ENCODE measurements at places on chromosomes 6 and 20.
A peak's percentile ranks its signal among the peaks of the same experiment; 100 is the strongest.

GRCh38 chr20:45629496-45630100, at the start of gene WFDC10A:
Gene WFDC10A, plus strand, starts transcription at chr20:45629739. Its CDS starts 75 bp downstream, at chr20:45629814.
- DNase-seq = peak; percentile 77

GRCh38 chr20:45998761-45999160, 9.9 kb upstream of the MMP9 start:
- no peak for DNase-seq

GRCh38 chr6:25239498-25239897, 39.7 kb upstream of the CARMIL1 start:
- DNase-seq = no peak

DNA sequence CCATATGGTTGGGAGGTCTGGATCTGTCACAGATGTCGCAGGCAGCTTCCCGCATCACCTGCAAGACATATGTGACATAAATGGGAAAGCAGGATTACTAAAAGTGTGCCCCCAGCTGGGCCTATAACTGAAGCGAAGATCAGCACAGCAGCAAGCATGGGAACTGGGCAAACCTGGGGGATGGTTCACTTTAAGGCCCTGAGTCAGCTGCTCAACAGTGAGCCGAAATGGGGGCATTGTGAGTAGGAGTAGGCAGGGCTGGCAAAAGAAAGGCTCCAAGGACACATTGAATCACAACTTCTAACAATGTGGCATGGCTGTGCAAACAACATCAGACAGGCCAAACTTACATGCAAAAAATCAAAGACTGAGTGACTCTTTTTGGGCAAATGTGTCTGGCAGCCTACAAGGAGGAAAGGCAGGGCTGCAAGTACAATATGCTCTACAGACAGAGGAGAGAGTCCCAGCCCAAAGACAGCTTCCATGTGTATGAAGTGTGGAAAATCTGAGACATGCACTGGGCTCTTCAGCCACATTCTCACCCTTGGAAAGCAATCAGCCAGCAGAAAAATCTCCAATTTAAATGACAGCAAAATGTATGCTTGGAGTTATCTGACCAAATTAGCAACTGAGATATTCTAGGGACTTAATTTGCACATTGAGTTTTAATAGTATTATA, 531.0 kb upstream of the MMS22L start:
- no peak for DNase-seq

- no peak for DNase-seq
Observed at GRCh38 chr20:48747840-48748414, 79.9 kb downstream of the PREX1 start.

GRCh38 chr6:155117256-155117655, 122.1 kb downstream of the TIAM2 start:
- peak; percentile 74 for DNase-seq

DNA sequence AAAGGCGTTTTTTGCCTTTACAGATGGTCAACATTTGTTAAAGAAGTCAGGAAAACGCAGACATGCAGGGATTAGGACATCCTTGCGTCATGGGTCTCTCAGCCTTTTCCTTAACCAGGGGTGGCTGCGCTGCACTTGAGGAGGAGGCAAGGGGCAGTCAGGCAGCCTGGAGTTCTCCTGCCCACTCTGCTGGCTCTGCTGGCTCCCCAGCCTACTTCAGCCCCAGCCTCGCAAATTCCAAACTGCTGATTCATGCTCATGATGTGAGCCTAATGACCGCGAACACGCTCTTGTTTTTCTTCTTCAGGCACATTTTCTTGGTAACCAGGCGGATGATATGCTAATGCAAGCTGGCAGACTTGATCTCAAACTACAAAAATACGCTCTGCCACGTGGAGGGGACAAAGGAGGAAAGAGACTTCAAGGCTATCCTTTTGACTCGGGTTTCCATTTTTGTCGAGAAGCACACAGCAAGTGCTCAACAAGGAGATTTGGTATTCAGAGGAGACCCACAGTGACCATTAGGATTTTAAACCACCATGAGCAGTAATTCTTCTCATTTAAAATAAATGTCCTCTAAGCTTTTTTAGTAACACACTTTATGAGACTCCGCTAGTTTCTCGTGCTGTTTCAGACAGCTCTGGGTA, 290.3 kb upstream of the STXBP5 start:
- peak; percentile 99 for DNase-seq

- DNase-seq = no peak
Observed at GRCh38 chr20:37940858-37941257, 37.9 kb downstream of the VSTM2L start.

GRCh38 chr20:58261660-58262059, 33.2 kb upstream of the ANKRD60 start:
- DNase-seq = no peak

- peak; percentile 24 for DNase-seq
Observed at GRCh38 chr6:34331371-34332050, 61.0 kb downstream of the NUDT3 start.

GRCh38 chr6:38018755-38019165, 199.2 kb downstream of the ZFAND3 start:
- no peak for DNase-seq

- DNase-seq = no peak
Observed at GRCh38 chr6:35024551-35025054, 116.5 kb downstream of the TCP11 start.

DNA sequence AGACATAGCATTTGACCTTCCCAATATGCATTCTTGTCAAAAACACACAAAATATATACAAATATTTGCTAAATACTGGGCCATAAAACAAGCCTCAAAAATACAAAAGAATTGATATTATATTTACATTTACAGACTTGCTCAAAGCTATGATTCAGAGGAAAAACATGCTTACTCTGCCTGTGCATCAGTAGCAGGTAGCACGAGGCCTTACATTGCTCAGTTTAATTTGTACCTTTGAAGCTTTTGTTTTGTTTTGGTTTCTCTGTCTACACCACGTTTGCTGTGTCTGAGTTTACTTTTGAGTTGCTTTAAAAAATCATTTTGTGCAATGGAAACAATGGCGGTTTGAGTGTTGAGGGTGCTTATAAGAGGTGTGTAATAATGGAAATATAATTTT, 99.3 kb downstream of the PHF3 start:
- no peak for DNase-seq

GRCh38 chr6:31528821-31529328, at the start of gene MCCD1:
Gene MCCD1, plus strand, starts transcription at chr6:31528962. Its CDS starts 53 bp downstream, at chr6:31529015.
- DNase-seq = no peak

DNA sequence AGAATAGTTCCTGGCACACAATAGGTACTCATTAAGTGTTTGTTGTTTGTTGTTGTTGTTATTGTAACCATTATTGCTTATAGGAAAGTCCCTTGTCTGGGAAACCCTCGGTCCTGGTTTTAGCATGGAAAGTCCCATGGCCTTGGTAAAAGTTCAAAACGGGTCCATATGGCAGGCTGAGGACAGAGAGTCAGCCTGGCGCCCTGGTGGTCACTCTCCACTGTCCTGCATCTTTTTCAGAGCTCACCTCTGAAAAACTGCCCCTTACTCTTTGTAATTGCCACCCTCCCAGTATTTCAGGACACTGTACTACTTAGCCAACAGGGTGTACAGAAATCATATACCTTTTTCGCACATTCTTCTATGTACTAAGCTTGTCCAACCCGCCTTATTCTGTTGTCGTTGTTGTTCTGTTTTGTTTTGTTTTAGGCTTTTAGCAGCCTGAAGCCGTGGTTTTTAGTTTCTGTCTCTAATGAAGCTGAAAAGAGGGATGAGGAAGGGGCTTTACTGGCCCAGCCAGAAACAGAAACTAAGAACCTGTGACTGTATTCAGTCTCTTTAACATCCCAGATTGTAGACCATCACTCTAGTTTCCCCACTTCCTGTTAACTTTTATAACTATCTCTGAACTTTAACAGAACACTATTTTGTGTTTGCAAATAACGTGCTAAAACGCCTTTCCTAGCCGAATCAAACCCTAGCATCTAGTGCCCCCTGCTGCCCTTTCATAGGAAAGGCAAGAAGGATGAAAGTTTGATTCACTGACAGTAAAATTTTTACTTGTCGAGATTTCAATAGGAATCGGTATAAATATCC, 7.6 kb upstream of the TMEM14A start:
- peak; percentile 77 for DNase-seq

- no peak for DNase-seq
Observed at GRCh38 chr6:111898452-111898851, 25.2 kb upstream of the FYN start.

GRCh38 chr20:47317127-47317895, 39.2 kb downstream of the ZMYND8 start:
- peak; percentile 99 for DNase-seq

- DNase-seq = peak; percentile 64
Observed at GRCh38 chr20:60210779-60211617, 252.8 kb downstream of the CDH26 start.

DNA sequence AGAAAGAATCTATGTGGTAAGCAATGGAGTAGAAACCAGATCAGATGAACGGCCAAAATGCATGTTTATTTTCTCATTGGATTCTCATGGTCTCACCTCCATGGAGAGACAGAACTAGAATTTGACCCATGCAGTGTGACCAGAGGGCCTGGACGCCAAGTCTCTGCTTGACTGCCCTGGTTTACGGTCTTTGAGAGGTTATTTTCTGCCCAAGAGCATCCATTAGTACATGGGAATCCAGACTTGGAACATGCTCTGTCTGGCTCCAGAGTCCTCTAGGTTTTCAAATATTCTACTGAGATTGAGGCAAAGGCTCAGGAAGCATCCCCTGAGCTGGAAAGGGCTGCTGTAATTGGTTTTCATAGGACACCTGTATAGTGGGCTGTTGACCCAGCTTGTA, 45.5 kb upstream of the UST start:
- no peak for DNase-seq

DNA sequence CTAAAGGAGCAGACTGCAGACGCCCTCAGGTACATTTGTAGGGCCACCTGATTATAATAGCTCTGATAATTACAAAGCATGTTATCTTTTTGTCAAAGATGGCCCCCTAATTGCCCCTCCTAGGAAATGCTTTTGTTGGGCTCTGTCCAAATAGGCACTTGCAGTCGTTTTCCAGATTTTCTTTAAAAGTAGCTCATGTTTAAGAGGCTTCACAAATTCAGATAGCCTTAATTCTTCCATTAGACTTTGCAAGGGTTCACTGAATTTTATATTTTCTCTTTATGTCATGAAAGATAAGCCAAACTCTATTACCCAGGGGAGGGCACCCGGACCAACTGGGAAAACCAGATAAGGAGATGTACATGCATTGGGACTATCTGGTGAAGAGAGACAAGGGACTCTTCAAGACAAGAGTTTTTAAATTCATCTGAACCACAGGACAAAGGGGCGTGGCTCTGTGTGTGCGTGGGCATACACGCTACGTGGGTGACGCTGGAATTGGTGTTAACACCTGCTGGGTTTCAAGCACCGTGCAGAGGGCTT, 95.6 kb downstream of the TOX2 start:
- no peak for DNase-seq

- DNase-seq = no peak
Observed at GRCh38 chr6:158104696-158105095, 63.4 kb downstream of the SERAC1 start.

GRCh38 chr20:24017458-24017755, 28.8 kb upstream of the GGTLC1 start:
- DNase-seq = peak; percentile 39

DNA sequence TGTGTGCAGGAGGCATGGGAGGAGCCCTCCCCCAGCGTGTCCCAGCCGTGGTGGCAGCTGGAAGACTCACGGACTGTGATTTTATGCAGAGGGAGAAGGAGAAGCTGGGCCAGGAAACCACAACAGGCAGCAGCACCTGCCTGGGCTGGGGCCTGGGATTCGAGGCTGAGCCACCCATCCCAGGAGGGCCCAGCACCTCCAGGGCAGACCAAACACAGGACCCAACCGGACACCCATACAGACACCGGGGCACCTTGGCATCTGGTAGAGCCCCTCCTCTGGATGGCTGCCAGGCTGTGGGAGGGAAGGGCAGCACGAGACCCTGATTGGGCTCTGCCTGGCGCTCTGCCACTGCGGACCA, 41.7 kb upstream of the CHRNA4 start:
- DNase-seq = no peak

DNA sequence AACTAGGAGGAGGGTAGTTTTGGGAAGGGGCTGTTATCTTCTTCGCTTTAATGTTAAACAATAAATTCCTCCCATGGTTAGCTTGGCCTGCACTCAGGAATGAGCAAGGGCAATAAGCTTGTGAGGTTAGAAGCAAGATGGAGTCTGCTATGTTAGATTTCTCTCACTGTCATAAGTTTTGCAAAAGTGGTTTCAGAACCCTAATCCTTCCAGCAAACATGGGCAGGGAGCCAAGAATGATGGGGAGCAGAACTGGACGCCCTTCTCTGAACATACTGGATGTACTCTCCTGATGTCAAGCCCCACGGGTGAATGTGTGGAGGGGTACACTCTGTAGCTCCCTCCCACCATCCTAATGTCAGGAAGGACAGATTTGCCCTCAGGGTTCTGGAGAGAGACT, 22.3 kb downstream of the C6orf163 start:
- no peak for DNase-seq

DNA sequence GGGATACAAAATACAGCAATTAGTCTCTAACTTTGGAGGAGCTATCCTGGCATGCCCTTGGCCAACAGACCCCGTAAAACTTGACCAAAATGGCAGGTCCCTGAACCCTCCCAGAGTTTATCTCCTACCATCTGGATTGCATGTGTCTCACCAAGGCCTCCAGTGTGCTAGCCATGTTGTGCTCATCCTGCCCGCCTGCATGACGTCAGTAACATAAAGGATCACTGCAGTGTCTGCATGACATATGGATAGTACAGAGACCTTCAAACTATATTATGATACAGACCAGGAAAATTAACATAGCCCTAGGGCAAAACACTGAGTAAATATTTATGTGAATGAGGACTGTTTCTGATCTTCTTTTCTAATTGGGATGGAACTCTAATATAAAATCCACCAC, 25.3 kb downstream of the CPXM1 start:
- no peak for DNase-seq

DNA sequence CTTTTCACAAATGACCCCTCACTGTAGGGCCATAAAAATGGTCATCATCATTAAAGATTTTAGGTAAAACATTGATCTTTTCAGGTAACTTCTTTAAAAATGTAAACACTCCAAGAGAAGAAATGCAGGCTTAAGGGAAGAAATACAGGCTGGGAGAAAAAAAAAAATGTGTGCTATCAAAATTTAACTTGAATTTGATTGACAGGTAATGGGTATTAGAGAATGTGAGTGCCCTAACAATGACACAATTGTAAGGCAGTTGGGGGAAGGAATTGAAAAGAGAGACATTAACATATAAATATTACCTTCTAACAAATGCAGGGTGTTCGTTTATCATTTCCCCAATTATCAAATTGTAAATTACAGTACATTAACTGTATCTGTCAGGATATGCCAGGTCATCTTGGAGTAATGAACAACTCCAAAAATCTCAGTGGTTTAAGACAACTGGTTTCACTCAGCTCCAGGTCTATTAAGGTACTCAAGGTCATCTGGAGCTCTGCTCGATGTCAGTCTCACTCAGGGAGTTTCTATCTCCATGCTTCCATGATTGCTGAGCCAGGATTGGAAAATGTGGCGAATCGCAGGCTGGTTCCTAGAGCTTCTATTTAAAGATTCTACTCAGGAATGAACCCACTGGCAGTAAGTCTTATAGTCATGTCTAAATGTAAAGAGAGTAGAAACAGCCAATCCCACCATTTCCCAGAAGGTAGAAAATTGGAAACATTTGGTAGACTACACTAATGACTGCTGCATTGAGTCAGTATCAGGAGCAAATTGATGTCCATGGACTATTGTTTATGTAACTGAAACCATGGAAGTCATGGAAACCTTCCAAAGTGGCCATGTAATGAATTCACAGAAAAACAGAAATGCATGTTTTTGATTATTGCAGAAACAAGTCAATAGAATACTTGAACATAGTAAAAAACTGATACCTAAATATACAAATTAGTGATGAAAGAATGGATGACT, 55.6 kb downstream of the FRK start:
- DNase-seq = peak; percentile 41

Data from RPMI7951 (cell line).